ENCODE measurements at places on chromosomes 7 and 10.

GRCh38 chr10:62001898-62002297, 100.4 kb downstream of the ARID5B start:
- ATAC-seq: peak; percentile 77

DNA sequence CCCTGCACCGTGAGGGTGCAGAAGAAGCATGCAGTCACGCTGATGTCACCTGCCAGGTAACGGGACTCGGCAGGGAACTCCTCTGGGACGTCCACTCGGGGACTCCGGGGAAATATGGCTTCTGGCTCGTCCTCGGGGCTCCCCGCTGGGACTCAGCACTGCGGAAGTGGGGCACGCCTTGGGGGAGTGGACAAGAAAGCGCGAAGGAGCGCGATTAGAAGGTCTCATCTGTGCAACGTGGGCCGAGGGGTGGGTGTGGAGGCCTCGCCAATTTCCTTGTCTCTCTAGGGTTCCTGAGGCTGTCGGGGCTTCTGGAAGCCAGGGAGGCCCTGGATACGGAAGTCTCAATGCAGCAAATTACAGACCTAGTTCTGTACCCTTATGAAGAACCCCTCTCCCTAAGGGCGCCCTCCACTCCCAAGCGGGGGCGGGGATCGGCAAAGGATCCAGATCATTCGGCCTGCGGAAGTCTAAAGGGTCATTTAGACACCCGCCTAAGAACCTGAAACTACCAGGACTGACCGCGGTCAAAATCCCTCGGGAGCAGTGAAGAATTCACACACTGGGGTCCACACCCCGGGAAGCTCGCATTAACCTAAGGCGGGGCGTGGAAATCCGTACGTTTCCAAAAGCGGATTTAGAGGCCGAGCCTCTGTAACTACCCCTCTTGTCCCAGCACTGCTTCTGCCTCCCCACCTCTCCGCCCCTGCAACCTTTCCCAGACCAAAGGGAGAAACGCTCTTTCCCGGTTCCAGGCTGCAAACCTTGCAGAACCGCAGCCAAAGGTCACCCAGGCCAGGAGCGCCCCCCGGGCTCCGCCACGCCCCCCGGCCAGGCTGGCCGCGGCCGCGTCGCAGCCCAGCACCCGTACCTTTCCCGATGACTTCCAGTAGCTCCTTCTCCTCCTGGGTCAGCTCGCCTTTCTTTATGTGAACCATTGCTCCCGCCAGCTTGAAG, 640 bp downstream of the ANKMY2 start:
- ATAC-seq: peak; percentile 11

GRCh38 chr10:117427356-117427755, 52.1 kb upstream of the PDZD8 start:
- no peak for ATAC-seq

DNA sequence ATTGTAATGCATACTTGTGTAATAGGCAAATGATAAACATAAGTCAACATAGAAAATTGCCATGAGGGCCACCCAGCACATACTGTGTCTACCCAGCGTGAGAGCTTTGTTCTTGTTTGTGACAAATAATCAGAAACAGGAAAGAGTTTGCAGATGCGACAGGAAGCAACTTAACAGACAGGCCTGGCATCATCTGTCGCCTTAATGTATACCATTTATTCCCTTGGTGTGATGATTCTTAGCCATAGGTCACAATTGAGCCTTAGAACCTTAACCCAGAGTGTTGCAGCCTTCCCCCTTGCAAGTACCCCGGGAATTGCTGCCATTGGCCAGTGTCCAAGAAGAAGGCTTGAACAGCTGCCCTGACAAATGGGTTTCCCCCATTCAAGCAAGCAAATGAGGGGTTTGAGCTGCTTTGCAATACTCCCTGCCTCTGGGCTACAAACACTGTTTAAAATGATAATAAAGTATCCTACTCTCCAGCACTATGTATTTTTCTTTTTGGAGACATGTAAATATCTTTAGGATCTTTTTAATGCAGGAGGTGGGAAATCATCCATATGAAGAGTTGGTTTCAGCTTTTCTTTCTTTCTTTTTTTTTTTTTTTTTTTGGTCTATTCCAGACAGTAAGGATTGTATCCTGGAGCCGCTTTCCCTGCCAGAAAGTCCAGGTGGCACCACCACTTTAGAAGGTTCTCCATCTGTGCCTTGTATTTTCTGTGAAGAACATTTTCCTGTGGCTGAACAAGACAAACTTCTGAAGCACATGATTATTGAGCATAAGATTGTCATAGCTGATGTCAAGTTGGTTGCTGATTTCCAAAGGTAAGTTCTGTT, 80.0 kb downstream of the ZNF277 start:
- no peak for ATAC-seq

DNA sequence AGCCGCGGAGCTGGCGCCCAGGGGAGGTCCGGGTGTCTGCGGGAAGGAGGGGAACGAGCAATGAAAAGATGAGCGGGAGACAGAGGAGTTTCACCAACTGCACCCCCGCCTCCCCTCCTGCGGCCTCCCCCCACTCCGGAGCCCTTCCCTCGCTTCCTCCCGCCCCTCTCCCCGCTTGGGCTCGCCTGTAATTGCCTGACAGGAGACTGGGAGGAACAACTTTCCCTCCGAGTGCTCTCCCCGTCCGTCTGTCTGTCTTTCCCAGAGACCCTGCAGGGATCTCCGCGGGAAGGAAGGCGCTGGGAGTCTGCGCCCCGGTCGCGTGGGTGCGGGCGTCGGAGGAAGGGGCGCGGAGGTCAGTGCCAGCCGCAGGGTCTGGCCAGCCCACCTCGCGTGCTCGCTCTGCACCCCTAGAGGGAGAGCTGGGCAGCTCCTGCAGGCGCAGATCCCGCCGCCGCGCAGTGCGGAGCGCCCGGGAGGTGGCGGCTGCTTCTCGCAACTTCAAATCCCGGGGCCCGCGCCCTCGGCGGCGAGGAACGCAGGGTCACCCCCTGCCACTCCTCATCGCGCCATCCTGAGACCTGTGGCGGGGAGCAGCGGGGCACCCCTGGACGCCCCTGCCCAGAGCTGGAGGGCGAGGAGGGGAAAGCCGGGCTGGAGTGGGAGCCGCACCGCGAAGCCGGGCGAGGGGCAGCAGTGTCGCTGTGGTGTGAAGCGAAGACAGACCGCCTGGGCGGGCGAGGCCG, 511 bp upstream of the NRP1 start:
- ATAC-seq: peak; percentile 62

GRCh38 chr10:81847675-81848074, 27.3 kb upstream of the NRG3 start:
- no peak for ATAC-seq

GRCh38 chr10:71850021-71850742, 869 bp downstream of the PSAP start:
- ATAC-seq: no peak

DNA sequence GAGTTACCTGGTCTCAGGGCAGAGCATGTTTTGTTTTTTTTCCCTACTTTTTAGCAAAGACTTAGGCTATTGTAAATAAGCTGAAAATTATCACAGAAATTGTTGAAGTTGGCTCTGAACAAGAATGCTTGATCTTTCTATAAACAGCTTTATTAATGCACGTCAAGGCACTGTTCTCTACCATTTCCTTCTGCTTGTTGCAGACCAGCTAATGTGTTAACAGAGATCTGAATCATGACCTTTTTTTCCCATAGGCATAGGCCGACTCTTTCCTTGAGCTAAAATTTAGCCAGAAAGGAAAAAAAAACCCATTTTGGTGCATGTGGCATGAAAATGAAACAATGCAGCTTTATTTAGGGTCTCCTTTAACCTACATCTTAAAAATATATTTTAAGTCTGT, 248.5 kb downstream of the SDK1 start:
- no peak for ATAC-seq

GRCh38 chr7:40828686-40829600, 694.1 kb downstream of the SUGCT start:
- ATAC-seq: no peak

GRCh38 chr10:116836083-116836482, 13.2 kb upstream of the ENO4 start:
- no peak for ATAC-seq

DNA sequence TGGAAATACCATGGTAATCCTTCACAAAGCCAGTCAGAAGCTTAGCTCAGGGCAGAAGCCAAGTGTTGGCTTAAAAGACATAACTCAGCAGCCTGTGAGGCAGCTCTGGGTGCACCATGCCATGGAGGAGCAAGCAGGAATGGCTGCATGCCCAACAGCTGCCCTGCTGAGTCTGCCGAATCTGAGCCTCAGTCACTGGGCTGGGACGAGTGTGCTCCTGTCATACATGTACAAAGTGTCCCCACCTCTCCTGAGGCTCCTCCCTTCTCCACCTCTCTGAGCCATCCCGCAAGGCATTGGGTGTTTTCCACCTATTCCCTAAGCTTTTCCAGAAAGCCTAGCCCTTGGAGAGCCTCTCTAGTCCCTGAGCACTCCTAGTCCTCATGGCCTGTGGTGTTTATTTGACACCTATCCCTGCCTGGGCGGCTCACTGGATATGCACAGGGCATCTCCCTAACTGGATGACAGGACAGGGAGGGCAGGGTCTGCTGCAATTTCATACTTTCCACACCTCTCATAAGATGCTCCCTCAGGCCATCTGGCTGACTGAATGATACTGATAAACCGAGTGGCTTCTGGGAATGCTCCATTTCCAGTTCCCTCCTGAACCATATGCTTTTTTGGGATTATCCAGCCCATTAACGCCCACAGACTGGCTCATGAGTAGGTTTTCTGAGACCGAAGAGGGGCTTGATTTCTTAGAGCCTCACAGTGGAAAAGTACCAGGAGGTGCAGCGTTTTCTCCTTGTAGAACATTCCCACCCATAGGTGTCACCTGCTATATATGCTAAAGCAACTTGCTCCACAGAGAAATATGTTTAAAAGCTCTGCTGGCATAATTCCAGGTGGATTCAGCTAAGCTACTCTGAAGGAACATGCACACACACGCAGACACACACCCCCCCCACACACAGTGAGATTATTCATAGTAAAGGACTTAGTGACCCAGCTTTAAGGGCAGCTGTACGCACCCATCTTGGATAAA, 199.3 kb downstream of the SNX10 start:
- ATAC-seq: no peak

DNA sequence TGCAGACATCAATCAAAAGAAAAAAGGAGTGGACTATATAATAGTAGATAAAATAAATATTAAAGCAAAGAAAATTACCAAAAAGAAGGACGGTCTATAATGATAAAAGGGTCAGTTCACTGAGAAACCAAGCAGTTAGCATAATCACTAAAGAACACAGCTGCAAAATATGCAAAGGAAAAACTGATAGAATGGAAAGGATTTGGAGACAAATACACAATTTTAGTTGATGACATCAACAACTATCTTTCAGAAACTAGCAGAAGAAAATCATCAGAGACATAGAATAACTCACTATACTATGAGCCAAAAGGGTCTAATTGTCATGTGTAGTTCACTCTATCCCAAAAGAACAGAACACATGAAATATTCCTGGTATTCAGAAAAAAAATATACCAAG, 316.4 kb upstream of the IGFBP3 start:
- no peak for ATAC-seq

- ATAC-seq: no peak
These were observed 115.6 kb upstream of the TNS3 start for GRCh38 chr7:47697543-47697942.

- no peak for ATAC-seq
These were observed 1336.9 kb downstream of the XPNPEP1 start for GRCh38 chr10:108586424-108586823.

DNA sequence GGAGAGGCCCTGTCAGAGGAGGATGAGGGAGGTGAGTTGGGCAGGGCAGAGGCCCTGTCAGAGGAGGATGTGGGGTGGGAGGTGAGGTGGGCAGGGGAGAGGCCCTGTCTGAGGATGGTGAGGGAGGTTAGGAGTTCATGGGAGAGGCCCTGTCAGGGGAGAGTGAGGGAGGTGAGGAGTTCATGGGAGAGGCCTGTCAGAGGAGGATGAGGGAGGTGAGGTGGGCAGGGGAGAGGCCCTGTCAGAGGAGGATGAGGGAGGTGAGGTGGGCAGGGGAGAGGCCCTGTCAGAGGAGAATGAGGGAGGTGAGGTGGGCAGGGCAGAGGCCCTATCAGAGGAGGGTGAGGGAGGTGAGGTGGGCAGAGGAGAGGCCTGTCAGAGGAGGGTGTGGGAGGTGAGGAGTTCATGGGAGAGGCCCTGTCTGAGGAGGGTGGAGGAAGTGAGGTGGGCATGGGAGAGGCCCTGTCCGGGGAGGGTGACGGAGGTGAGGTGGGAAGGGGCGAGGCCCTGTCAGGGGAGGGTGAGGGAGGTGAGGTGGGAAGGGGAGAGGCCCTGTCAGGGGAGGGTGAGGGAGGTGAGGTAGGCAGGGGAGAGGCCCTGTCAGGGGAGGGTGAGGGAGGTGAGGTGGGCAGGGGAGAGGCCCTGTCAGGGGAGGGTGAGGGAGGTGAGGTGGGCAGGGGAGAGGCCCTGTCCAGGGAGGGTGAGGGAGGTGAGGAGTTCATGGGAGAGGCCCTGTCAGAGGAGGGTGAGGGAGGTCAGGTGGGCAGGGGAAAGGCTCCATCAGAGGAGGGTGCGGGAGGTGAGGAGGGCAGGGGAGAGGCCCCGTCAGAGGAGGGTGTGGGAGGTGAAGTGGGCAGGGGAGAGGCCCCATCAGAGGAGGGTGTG, 73.7 kb downstream of the INPP5A start:
- ATAC-seq: peak; percentile 62

- no peak for ATAC-seq
These were observed 77.4 kb downstream of the CACNB2 start for GRCh38 chr10:18217577-18217976.

GRCh38 chr10:79242620-79243152, 104.6 kb upstream of the PPIF start:
- ATAC-seq: peak; percentile 36

DNA sequence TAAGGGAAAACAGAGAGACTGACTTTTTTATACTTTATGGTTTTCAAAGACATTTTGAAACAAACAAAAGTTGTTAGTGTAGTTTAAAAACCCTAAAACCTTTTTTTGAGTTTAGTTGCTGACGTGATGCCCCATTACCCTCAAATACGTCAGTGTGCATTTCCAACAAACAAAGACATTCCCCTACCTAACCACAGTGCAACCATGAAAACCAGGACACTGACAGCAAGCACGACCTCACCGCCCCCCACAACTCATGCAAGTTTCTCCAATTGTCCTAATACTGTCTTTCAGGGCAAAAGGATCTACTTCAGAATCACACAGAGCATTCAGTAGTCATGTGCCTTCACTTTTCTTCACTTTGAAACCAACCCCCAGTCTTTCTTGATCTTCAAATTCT, 75.0 kb downstream of the WNT2 start:
- ATAC-seq: no peak

DNA sequence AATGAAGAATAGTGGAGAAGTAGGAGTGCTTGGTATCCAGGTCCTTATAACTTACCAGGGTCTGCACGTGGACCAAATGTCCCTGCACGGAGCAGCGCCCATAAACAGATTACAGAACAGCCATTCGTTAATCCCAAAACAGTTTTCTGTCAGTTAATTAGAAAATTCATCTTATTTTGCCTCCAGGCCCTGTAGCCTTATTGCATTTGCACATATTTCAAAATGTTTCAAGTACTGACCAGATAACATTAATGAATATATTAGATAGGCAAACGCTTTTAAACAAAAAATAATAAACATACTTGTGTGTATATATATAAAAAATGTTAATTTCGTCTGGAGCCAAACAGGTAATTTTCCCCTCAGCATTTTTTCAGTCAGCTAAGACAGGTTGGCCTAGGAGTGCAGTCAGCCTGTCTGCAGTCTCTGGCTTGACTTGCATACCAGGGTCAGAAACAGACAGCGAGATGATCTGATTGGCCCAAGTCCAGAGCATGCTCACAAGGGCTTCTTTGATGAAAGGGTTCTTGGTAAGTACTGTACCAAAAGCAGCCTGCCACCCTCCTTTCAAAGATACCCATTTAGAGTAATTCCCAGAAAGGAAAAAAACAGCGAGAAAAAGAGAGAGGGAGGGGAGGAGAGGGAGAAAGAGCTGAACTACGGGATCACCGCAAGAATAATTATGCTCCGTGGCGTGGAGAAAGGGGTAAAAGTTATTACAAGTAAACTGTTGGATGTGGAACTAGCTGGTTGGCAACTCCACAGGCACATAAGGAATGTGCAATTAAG, 194.4 kb upstream of the TCF7L2 start:
- no peak for ATAC-seq
